Glutamatergic neuron (in vitro differentiated cells): ENCODE measurements at places on chromosomes 7 and 10. TPM values are rescaled to one million over a fixed set of nuclear protein-coding genes. Genes with fewer than 3 reads are reported as not detected.

PRKAR1B gene
- total RNA-seq, result 12.8 TPM

SLC13A1 gene
- total RNA-seq, result not detected

GRCh38 chr7:116877443-116878217 lies 15.2 kb downstream of the CAPZA2 start:
- no peaks in the 10 kb centered on the region for H3K36me3 ChIP-seq
- DNase-seq, result no peak
- no peaks in the 10 kb centered on the region for H3K4me1 ChIP-seq

GRCh38 chr7:85520175-85520574 lies 333.3 kb upstream of the SEMA3D start:
- H3K4me1 ChIP-seq, result no peaks in the 10 kb centered on the region
- no peak overlapping the region for H3K4me3 ChIP-seq

DNA sequence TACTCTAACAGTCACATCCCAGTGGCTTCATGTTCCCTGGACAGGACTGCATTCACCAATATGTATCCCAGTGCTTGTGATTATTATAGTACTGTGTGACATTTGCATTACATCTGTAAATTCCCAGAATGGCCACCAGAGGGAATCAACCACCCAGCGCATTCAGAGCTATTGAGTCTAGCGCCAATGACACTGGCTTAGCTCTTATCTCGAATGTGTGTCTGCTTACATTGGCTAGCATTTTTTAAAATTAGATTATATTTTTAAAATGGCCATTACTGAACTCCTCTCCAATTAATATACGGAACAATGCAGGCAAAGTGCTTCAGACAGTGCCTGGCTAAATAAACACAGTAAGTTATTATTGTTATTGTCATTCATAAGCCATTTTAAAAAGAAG lies 36.3 kb downstream of the TRIL start:
- H3K27me3 ChIP-seq, result peaks cover 2% of the 10 kb centered on the region
- no peaks in the 10 kb centered on the region for H3K36me3 ChIP-seq
- H3K27ac ChIP-seq, result no peak overlapping the region
- peak; percentile 24 for DNase-seq
- peaks cover 2% of the 10 kb centered on the region for H3K4me1 ChIP-seq
- no peak overlapping the region for H3K4me3 ChIP-seq

- H3K4me1 ChIP-seq, result peaks cover 5% of the 10 kb centered on the region
- no peaks in the 10 kb centered on the region for H3K27me3 ChIP-seq
- H3K36me3 ChIP-seq, result no peaks in the 10 kb centered on the region
- H3K4me3 ChIP-seq, result no peak overlapping the region
- DNase-seq, result peak; percentile 63
Measured at GRCh38 chr7:28296571-28297483, 115.5 kb upstream of the CREB5 start.

GRCh38 chr7:22597844-22598243 lies 97.9 kb upstream of the STEAP1B start:
- H3K27me3 ChIP-seq, result no peaks in the 10 kb centered on the region
- DNase-seq, result no peak
- no peaks in the 10 kb centered on the region for H3K36me3 ChIP-seq
- no peaks in the 10 kb centered on the region for H3K4me1 ChIP-seq
- no peak overlapping the region for H3K27ac ChIP-seq
- H3K4me3 ChIP-seq, result no peak overlapping the region
